ENCODE measurements at places on chromosomes 1 and 21. TPM values are rescaled to one million over a fixed set of nuclear protein-coding genes. Genes with fewer than 3 reads are reported as not detected.

Gene TEKT2
- total RNA-seq: 0.14 TPM

GRCh38 chr1:181676269-181676668, 193.0 kb downstream of the CACNA1E start:
- no peaks in the 10 kb centered on the region for H3K36me3 ChIP-seq
- no peak overlapping the region for H3K4me3 ChIP-seq
- no peak overlapping the region for H3K27ac ChIP-seq
- no peaks in the 10 kb centered on the region for H3K27me3 ChIP-seq

GRCh38 chr1:200771625-200772555, 33.2 kb downstream of the CAMSAP2 start:
- H3K27ac ChIP-seq: no peak overlapping the region
- H3K27me3 ChIP-seq: no peaks in the 10 kb centered on the region
- no peak for DNase-seq
- H3K36me3 ChIP-seq: no peaks in the 10 kb centered on the region
- no peak overlapping the region for H3K4me3 ChIP-seq

DNA sequence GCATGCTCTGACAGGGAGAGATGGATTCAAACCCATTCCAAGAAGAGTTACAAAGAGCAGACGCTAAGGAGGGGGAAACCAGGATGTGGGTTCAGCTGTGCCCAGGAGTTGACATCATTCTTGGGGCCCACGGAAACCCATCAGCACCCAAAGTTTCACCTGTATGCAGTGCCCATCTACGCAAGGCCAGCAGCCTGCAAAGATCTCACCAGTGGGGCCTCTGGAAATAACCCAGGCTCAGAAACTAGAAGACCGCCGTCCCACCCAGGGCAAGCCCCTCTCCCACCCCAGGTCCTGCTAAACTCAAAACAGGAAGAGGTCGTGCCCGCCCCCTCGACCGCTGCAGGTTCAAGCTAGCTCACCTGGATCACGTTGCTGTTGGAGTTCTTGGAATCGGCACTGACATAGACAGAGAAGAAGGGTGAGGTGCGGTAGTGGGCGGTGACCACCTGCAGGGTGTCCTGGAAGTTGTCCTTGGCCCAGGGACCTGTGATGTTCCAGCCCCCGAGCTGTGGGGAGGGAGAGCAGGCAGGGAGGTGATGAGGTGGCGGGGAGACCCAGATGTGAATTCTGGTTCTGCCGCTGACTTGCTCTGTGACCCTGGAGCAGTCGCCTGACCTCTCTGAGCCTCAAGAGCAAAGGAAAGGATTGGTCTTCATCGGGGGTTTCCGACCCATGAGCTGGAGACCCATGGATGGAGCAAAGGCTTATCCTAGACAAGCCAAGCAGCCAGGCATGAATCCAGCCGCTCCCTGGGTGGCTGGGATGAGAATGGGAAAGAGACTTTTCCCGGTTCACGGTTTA, 31.7 kb downstream of the ECE1 start:
- H3K27me3 ChIP-seq: no peaks in the 10 kb centered on the region
- peak overlapping the region; percentile 77 for H3K27ac ChIP-seq
- peaks cover 14% of the 10 kb centered on the region for H3K4me1 ChIP-seq
- no peak overlapping the region for H3K4me3 ChIP-seq
- DNase-seq: no peak
- peaks cover 4% of the 10 kb centered on the region for H3K36me3 ChIP-seq

- H3K4me1 ChIP-seq: peaks cover 24% of the 10 kb centered on the region
- no peak for DNase-seq
- H3K27ac ChIP-seq: no peak overlapping the region
- no peaks in the 10 kb centered on the region for H3K36me3 ChIP-seq
- no peaks in the 10 kb centered on the region for H3K27me3 ChIP-seq
These were observed 9.5 kb upstream of the CSF1 start for GRCh38 chr1:109901141-109901523.

GRCh38 chr1:153795330-153795837, 20.2 kb downstream of the SLC27A3 start:
- H3K27ac ChIP-seq: no peak overlapping the region
- no peaks in the 10 kb centered on the region for H3K36me3 ChIP-seq

Data from liver (tissue), 10 donors.